Stimulated activated naive CD4-positive, alpha-beta T cell (primary cell): ENCODE measurements at places on chromosomes 11 and 22.

- DNase-seq: no peak
Measured at GRCh38 chr11:45181193-45181888, 34.9 kb downstream of the PRDM11 start.

DNA sequence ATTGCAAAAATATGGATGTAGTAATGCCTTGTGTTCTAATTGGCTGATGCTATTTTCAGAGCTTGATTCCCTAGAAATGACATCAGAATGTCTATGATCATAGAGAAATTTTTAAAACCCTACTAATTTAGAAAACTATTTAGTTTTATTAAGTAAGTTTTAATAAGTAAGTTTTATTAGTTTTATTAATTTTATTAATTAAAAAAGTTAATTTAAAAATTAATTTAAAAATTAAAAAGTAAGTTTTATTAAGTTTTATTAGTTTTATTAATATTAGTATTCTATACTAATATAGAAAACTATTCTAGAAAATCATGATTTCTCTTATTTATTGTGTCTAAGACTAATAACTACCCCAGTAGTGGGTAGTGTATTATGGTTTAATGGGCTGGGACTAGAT is 8.2 kb downstream of the HORMAD2 start:
- no peak for DNase-seq

- DNase-seq: no peak
Measured at GRCh38 chr22:26115266-26115665, 54.0 kb upstream of the SEZ6L start.

DNA sequence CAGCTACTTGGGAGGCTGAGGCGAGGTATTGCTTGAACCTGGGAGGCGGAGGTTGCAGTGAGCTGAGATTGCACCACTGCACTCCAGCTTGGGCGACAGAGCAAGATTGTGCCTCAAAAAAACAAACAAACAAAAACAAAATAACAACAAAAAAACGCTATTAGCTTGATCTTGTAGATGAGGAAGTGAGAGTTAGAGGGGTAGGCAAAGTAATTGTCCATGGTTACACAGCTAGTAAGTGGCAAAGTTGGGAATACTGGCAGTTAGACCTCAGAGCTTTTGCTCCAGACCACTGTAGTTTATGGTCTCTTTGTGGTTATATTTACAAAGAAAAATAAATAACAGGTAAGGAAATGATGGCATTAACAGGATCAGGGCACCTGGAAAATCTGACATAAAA is 15.1 kb downstream of the LDHC start:
- no peak for DNase-seq

DNA sequence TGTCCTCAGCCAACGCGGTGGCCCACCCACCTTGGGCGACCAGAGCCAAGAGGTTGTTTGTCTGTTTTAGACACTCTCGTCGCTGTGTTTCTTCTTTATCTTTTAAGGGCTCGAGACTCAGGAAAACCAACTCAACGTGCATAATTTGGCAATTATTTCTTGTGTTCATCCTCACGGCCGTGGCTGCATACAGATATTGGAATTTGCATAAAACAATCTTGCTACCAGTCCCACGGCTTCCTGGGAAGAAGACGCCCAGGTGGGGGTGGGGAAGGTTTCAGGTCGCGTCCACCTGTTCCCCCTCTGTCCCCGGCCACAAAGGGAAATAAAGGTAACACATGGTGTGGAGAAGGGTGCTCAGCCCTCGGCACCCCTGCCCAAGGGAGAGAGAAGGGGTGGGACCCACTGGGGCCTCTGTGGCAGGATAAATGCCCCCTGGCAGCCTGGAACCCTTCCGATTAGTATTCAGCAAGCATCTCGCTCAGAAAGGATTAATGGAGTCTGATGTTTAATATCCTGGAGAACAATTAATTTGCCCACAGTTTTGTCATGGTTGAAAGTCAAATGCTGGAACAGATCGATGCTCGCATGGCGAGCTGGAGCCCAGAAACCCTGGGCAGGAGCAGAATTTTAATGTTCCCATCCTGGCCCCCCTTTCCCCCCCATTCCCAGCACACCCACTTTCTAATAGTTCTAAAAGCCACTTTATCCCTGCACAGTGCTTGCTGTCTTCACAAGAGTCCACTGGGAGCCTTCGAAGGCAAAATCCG is 359.7 kb downstream of the MN1 start:
- no peak for DNase-seq
